Small intestine (tissue), 16 donors: ENCODE measurements at places on chromosomes 4 and X. TPM values are rescaled to one million over a fixed set of nuclear protein-coding genes. Genes with fewer than 3 reads are reported as not detected.

The STPG2 gene
- not detected for polyA plus RNA-seq

The S100P gene
- 13.3 TPM for polyA plus RNA-seq

The STK26 gene
- 9.2 TPM for polyA plus RNA-seq

The DGKK gene
- polyA plus RNA-seq, result 0.01 TPM

The PCYT1B gene
- polyA plus RNA-seq, result 0.63 TPM

The BRS3 gene
- not detected for polyA plus RNA-seq

The CTAG2 gene
- polyA plus RNA-seq, result 7.8 TPM

The DOK7 gene
- 7.5 TPM for polyA plus RNA-seq

GRCh38 chrX:147912093-147912801 lies 528 bp downstream of the FMR1 start:
- peak overlapping the region; percentile 86 for H3K4me3 ChIP-seq
- peaks cover 7% of the 10 kb centered on the region for H3K4me1 ChIP-seq
- peak overlapping the region; percentile 99 for H3K27ac ChIP-seq
- peak; percentile 57 for DNase-seq
- no peaks in the 10 kb centered on the region for H3K36me3 ChIP-seq

DNA sequence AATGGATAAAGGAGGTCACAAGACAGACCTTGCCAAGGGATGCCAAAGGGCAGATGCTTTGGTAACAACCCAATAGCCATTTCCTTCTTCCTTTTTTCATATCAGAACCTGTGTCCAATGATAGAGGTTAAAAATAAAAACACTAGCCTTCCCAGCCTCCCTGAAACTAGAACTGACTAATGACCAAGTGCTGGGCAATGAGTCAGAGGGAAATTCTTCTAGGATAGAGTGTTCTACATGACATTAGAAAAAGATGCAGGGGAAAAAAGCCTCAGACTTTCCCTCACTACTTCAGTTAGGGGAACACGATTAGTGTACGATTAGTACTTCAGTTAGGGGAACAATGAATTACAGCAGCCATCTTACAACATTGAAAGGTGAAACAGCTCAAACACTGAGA lies 29.3 kb upstream of the FAM47C start:
- H3K27me3 ChIP-seq, result no peaks in the 10 kb centered on the region
- H3K4me3 ChIP-seq, result no peak overlapping the region
- H3K4me1 ChIP-seq, result no peaks in the 10 kb centered on the region
- no peaks in the 10 kb centered on the region for H3K36me3 ChIP-seq
- H3K27ac ChIP-seq, result no peak overlapping the region
- no peak for DNase-seq

- no peak overlapping the region for H3K27ac ChIP-seq
- no peaks in the 10 kb centered on the region for H3K36me3 ChIP-seq
- H3K27me3 ChIP-seq, result no peaks in the 10 kb centered on the region
- no peak overlapping the region for H3K4me3 ChIP-seq
These were observed 5.8 kb upstream of the GUCY2F start for GRCh38 chrX:109487640-109488039.

DNA sequence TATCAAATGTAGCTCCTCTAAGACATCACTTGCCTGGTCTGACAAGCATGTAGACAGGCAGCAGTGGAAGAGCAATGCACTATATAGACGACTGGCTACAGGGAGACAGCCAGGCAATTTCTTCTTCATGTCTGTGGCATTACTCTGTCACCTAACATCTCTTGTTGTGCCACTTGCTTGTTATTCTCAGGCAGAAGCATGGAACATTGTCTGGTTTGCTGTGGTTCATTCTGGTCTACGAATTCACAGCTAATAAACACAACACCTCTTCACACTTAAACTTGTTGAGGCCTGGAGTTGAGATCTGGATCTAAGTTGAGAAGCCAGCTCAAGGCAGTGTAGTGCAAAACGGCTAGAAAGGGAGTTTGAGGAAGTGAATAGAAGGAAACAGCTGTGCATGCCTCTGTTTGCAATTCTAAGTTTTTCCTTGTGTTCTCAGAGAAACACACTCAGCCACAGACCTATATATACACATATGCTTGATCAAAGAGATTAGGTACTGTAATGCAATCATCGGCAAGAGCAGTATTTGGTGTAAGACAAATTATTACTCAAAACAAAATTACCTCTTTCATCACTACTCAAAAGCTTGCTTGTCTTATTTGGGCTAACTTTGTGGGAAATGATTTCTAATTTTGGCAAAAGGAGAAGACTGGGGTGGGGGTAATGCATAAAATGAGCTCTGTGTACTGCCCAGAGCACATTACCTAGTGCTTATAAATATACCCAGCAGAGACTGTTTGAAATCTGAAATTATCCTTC lies 243.8 kb downstream of the PPP3CA start:
- no peak for DNase-seq
- no peak overlapping the region for H3K27ac ChIP-seq
- no peak overlapping the region for H3K4me3 ChIP-seq
- H3K36me3 ChIP-seq, result no peaks in the 10 kb centered on the region
- H3K27me3 ChIP-seq, result no peaks in the 10 kb centered on the region

DNA sequence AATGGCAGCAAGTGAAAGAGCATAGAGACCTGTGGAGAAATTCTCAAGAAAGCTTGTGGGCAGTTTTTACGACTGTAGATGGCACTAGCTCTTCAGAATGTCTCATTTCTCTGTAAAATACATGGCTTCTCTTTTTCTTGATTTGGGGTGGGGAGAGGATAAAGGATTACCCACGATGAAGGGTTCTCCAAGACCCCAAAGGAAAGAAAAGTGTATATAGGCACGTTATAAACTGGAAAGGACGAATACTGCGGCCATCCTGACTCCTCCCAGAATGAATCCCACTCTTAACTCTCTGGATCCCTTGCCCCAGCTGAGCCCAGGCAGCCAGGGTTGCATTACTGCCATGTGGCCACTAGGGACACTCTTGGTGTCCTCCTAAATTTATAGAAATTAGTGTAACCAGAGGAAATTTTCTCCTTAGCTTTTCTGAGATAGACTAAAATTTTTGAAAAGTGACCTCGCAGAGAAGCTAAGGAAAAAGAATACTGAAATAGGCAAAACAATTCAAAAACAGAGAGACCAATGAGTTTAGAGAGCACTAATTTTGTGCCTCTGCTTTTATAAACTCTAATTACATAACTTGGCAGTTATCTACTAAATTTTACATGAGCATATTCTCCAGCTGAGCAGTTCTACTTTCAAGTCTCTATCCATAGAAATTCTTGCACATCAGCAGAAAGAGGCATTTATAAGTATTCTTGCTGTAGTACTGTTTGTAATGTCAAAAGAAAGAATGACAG lies 37.8 kb upstream of the PCDH19 start:
- H3K4me1 ChIP-seq, result no peaks in the 10 kb centered on the region
- peak; percentile 16 for DNase-seq
- H3K36me3 ChIP-seq, result no peaks in the 10 kb centered on the region
- H3K4me3 ChIP-seq, result no peak overlapping the region

GRCh38 chrX:145396612-145397011 lies 149.3 kb downstream of the SPANXN1 start:
- no peaks in the 10 kb centered on the region for H3K27me3 ChIP-seq
- H3K4me1 ChIP-seq, result no peaks in the 10 kb centered on the region
- no peaks in the 10 kb centered on the region for H3K36me3 ChIP-seq
- H3K27ac ChIP-seq, result no peak overlapping the region

DNA sequence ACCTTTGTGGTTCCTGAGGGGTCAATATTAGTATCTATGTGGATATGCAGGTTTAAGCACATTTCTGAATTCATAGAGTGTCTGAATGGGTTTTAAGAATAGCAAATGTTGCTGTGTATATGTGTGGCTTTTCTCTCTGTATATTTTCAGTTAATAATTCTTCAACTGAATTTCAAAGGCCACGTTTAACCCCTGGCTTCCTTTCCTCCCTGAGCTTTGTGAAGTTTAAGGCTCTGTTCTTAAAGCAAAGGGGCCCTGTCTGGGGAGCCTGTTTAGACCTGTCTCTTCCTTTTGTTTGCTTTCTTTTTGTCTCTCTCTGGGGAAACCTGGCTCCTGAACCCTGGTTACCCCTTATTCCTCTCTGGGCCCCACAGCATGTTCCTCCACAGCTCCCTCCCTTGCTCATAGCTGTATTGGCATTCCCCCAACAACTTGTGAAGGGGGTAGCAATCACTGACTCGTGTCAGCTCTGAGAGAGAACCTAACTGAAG lies 139.1 kb downstream of the COL4A6 start:
- H3K36me3 ChIP-seq, result no peaks in the 10 kb centered on the region
- no peak for DNase-seq
- no peaks in the 10 kb centered on the region for H3K27me3 ChIP-seq
- H3K4me3 ChIP-seq, result no peak overlapping the region
- peak overlapping the region; percentile 61 for H3K27ac ChIP-seq
- H3K4me1 ChIP-seq, result no peaks in the 10 kb centered on the region

DNA sequence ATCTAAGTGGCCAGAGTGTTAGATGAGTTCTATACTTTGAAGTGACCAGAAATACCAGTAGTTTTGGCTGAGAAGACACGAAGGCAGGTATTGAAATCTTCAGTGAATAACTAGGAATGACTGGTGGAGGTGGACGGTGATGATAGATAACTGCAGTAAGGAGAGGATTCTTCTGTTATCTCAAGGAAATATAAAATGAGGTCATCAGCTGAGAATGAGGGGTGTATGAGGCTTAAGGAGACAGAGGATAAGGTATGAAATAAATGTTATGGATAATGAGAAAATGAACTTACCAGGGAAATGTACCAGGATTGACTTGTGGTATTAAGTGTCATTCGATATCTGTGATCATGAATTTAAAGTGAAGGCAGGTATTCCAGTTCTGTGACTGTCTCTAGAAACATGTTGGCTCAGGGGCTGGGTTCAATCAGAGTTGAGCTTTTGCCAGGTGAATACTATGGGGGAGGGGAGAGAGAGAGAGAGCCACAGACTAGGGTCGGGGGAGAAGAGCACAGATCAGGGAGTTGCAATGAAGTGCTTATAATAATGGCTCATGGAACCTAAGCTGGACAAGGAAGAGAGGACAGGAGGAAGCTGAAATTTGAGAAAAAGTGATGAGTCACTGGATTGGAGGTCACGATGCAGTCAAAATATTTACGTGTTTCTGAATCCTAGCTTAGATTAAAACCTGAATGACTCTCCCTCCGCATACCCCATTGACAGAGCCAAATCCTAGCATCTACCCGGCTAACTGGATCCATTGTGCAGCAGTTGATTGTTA lies 37.5 kb upstream of the BRS3 start:
- H3K36me3 ChIP-seq, result no peaks in the 10 kb centered on the region
- H3K4me1 ChIP-seq, result no peaks in the 10 kb centered on the region
- no peak overlapping the region for H3K4me3 ChIP-seq
- no peak for DNase-seq

- no peak for DNase-seq
- H3K27me3 ChIP-seq, result no peaks in the 10 kb centered on the region
- H3K36me3 ChIP-seq, result no peaks in the 10 kb centered on the region
These were observed 8.0 kb upstream of the CISD2 start for GRCh38 chr4:102860611-102861324.

DNA sequence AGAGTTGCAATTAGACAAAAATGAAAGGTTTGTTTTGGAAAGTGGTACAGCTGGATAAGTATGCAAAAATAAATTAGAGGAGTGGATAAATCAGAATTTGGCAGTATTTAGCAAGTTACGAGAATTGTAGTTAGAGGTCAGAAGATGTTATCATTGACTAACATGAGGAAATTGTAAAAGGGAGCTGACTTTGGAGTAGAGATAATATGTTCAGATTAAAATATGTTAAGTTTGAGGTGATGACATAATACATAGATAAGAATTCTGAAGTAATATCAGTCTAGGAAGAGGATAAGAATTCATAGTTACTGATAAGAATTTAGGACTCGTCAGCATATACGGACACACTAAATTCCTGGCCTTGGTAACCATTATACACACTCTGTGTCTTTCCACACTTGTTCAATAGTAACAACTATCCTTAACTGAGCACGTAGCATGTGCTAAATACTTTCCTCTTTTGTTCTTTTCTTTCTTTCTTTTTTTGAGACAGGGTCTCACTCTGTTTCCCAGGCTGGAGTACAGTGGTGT lies 4.1 kb upstream of the EPGN start:
- no peaks in the 10 kb centered on the region for H3K27me3 ChIP-seq
- H3K27ac ChIP-seq, result no peak overlapping the region
- no peaks in the 10 kb centered on the region for H3K36me3 ChIP-seq

GRCh38 chr4:168765322-168765721 lies 244.7 kb downstream of the CBR4 start:
- DNase-seq, result no peak
- H3K4me3 ChIP-seq, result no peak overlapping the region
- H3K4me1 ChIP-seq, result peaks cover 12% of the 10 kb centered on the region
- H3K27me3 ChIP-seq, result no peaks in the 10 kb centered on the region
- no peak overlapping the region for H3K27ac ChIP-seq

- DNase-seq, result no peak
- H3K36me3 ChIP-seq, result no peaks in the 10 kb centered on the region
- no peaks in the 10 kb centered on the region for H3K27me3 ChIP-seq
These were observed 42.1 kb downstream of the TMPRSS11E start for GRCh38 chr4:68489338-68489737.

GRCh38 chr4:162770761-162771490 lies 395.8 kb downstream of the NAF1 start:
- DNase-seq, result no peak
- no peak overlapping the region for H3K27ac ChIP-seq
- no peaks in the 10 kb centered on the region for H3K4me1 ChIP-seq

- H3K27ac ChIP-seq, result no peak overlapping the region
- no peaks in the 10 kb centered on the region for H3K4me1 ChIP-seq
- no peak overlapping the region for H3K4me3 ChIP-seq
- no peaks in the 10 kb centered on the region for H3K36me3 ChIP-seq
These were observed 343.8 kb downstream of the GBA3 start for GRCh38 chr4:23036503-23036902.

DNA sequence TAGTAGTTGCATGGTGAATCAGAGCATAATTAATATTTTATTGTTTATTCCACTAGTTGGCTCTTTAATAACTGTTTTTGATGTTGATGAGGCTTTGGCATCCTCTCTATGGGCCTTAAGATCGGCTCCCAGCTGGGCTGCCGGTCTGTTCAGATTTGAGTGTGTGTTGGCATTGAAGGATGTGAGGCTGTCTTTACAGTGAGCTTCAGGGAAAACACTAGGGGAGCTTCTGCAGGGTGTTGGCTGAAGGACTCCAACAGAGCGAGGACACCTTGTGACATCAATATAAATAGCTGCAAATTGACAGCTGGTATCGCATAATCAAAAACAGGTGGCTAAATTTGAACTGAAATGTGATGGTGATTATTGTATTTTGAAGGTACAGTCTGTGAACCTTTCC lies 322.0 kb downstream of the FSTL5 start:
- no peaks in the 10 kb centered on the region for H3K36me3 ChIP-seq
- no peak for DNase-seq
- no peaks in the 10 kb centered on the region for H3K4me1 ChIP-seq
- H3K27me3 ChIP-seq, result no peaks in the 10 kb centered on the region
- H3K4me3 ChIP-seq, result no peak overlapping the region
- H3K27ac ChIP-seq, result no peak overlapping the region

DNA sequence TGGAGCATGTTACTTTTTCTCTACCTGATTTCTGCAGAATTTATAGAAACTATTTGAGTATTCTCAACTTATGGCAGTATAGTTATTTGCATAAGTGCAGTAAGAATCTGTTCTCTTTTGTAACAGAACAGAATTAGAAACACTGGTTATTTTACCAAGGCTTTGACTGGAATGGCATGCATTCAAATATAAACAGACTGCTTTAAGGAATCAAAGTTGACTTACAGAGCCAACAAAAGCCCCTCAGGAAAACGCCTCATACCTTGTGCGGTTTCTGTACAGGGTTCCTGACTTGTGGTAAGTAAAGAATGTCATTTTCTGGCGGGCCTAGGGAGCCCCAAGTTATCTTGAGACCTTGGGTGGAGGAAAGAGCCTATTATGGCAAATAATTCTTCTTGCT lies 97.1 kb downstream of the GPR143 start:
- H3K27ac ChIP-seq, result no peak overlapping the region
- H3K4me3 ChIP-seq, result no peak overlapping the region
- H3K27me3 ChIP-seq, result no peaks in the 10 kb centered on the region
- H3K36me3 ChIP-seq, result no peaks in the 10 kb centered on the region
- no peak for DNase-seq
